Stimulated activated CD4-positive, alpha-beta T cell treated with anti-CD3 and anti-CD28 coated beads, Interleukin-15, amount 100 ng/mL, for 1 hour (primary cell): ENCODE measurements at places on chromosomes 7 and 10.

GRCh38 chr10:113540845-113541548 lies 11.9 kb upstream of the HABP2 start:
- no peak for DNase-seq

DNA sequence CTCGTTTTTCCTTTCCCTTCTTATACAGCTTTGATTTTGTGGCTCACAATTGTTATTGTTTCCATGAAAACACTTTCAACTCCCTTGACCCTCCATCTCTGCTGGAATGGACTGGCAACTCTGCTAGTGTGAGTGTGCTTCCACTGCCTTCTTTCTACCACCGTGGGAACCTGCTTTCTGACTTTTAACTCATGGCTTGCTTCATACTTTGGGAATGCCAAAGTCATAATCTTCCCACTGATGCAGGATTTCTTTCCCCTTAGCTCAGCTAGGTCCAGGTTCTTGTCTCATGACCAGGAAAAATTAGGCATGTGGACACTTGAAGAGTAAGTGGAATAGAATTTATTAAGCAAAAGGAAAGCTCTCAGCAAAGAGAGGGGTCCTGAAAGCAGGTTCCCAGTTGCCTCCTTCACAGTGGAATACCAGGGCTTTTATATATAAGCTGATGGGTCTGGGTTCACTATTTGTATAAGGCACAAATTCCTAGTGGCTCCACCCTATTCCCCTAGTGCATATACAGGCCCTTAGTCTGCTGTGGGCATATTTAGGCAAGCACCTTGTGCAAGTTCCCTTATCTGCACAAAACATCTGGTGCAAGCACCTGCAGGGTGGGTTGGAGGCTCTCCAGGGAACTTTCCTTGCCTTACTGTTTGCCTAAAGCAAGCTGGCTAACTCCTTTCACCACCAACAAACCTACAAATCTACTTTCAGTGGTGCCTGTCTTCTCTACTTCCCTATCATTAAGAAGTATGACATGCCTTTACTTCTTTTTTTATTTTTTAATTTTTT lies 119.5 kb downstream of the CFAP58 start:
- DNase-seq = no peak

GRCh38 chr7:17331891-17332501 lies 33.5 kb downstream of the AHR start:
- no peak for DNase-seq

DNA sequence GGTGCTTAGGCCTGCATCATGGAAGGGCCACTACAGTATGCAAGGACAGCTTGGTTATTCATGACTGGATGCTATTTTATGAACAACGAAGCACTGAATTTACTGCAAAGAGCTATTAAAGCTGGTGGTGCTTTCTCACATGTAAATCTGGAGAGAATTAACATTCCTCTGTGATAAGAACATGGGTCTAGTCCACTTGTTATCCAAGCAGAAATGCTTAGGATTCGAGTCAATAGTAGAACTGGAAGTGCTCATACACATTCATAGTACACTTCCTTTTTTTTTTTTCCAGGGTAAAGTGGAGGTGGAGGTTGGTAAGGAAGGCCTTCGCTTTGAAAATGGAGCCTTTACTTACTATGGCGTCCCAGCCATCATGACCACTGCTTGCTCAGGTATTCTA lies 35.0 kb downstream of the CNNM1 start:
- DNase-seq = no peak

- DNase-seq = no peak
These were observed 61.6 kb upstream of the BTRC start for GRCh38 chr10:101292194-101293006.

- no peak for DNase-seq
These were observed 17.0 kb downstream of the ITPRIP start for GRCh38 chr10:104321226-104321625.

GRCh38 chr7:140060243-140060630 lies 2.5 kb downstream of the PARP12 start:
- no peak for DNase-seq

GRCh38 chr10:7872041-7872442 lies 53.7 kb downstream of the TAF3 start:
- no peak for DNase-seq

DNA sequence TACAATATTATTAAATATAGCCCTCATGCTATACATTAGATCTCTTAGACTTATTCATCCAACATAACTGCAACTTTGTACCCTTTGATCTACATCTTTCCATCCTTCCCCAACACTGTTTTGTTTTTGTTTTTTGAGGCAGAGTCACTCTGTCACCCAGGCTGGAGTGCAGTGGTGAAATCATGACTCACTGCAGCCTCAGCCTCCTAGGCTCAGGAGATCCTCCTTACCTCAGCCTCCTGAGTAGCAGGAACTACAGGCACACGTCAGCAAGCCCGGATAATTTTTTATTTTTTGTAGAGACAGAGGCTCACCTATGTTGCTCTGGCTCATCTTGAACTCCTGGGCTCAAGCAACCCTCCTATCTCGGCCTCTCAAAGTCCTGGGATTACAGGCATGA lies 53.3 kb downstream of the NT5C2 start:
- DNase-seq = no peak

GRCh38 chr10:117535298-117536071 lies 7.1 kb upstream of the EMX2 start:
- no peak for DNase-seq

DNA sequence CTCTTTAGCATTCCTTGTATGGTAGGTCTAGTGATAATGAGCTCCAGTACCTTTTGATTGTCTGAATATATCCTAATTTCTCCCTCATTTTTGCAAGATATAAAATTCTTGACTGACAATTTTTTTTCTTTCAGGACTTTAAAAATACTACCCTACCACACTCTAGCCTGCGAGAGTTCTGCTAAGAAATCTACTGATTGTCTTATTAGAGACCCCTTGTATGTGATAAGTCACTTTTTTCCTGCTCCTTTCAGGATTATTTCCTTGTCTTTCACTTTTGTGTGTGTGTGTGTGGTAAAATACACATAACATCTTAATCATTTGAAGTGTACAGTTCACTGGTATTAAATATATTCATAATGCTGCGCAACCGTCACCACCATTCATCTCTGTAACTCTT lies 68.7 kb upstream of the PPP1R9A start:
- no peak for DNase-seq

- DNase-seq = no peak
These were observed 163.1 kb downstream of the UBE2H start for GRCh38 chr7:129789652-129790051.

GRCh38 chr10:14489522-14490177 lies 158.9 kb upstream of the FRMD4A start:
- DNase-seq = no peak

DNA sequence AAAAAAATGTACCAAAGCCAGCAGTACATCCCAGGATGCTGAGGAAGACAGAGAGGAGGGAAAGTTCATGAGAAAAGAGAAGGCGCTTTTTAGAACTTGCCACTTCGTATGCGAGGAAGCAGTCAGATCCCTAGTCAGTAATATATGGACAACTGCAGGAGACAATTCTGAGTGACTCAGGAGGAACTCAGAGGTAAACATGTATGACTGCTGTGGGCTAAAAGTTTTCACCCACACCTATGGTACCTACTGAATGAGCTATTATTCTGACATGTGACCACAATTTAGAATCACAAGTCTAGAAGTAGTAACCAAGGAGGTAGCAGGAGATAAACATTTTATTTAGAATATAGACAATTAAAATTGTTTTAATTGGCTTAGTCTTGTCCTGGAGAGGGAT lies 126.5 kb downstream of the ICA1 start:
- DNase-seq = no peak

DNA sequence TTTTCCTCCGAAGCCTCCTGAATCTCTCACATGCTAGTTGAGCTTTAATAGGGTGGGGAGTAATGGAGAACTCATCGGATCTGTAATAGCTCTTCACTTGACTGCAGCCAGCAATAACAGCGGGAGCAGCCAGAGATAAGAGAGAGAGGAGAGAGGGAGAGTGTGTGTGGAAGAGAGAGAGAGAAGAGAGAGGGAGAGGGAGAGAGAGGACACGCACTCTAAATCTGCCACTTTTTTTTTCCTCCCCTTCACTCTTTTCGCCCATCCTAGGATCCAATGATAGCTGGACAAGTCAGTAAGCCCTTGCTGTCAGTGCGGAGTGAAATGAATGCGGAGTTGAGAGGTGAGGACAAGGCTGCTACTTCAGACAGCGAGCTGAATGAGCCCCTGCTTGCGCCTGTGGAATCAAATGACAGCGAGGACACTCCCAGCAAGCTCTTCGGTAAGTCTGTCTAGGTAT lies 107.9 kb downstream of the POU6F2 start:
- DNase-seq = no peak

DNA sequence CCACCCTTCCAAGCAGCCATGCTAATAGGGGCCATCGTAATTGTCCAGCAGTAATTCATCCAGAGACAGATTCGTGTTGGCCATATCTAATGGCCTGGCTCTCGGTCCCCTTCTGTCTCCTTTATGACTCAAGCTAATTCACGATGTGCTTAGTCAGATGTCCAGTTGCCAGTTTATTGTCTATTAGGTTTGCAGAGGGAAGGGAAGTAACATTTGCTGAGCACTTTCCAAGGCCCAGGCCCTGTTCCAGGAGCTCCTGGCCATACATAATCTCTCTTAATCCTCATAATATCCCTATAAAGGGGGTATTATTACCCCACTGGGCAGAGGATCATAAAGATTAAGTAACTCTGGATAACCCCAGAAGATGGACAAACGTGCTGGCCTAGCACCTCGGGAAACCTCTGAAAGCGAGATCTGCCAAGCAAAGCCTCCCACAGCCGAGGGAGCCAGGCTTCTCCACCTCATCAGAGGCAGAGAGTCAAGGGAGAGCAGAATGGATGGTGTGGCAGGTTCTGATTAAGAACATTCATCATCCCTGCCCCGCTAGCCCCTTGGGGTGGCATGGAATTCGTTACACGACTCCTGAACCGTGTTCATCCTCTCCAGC lies 153.7 kb downstream of the PLXNA4 start:
- DNase-seq = no peak

DNA sequence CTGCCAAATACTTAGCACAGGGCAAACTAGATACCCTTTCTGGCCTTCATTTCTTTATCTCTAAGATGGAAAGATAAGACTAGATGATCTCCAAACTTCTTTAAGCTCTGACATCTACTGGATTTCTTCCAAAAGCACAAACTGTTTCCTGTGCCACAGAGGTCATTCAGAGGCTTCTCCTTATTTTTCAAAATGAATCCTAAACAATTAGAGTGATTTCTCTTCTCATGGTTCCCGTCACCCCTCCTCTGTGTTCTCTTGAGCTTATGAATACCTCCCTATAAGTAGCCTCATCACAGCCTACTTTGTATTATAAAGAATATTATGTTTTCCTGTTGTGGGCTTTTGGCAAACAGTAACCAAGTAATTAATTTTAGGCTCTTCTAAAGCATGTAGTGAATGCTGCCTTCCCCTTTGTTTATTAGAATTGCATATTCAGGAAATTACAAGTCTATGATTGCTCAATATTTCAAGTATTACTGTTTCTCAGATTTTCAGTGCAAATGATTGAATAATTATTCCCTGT lies 179.5 kb downstream of the REEP3 start:
- DNase-seq = no peak

DNA sequence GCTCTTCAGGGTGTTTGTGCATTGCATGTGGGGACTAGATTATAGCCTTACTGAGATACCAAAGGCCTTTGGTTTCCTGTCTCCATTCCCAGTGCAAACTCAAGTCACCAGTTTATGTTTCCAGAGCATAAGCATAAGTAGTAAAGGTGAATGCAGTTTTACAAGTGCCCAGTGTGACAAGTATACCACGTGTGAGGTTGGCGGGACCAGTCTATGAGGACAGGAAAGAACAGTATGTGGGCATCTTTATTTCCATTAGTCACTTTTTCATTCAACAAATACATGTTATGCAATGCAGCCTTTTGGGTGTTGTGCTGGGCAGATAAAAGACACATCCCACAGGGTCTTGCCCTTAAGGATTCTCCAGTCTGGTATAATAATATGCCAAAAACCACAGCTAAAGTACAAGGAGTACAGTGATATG lies 146.5 kb downstream of the ARID5B start:
- no peak for DNase-seq

DNA sequence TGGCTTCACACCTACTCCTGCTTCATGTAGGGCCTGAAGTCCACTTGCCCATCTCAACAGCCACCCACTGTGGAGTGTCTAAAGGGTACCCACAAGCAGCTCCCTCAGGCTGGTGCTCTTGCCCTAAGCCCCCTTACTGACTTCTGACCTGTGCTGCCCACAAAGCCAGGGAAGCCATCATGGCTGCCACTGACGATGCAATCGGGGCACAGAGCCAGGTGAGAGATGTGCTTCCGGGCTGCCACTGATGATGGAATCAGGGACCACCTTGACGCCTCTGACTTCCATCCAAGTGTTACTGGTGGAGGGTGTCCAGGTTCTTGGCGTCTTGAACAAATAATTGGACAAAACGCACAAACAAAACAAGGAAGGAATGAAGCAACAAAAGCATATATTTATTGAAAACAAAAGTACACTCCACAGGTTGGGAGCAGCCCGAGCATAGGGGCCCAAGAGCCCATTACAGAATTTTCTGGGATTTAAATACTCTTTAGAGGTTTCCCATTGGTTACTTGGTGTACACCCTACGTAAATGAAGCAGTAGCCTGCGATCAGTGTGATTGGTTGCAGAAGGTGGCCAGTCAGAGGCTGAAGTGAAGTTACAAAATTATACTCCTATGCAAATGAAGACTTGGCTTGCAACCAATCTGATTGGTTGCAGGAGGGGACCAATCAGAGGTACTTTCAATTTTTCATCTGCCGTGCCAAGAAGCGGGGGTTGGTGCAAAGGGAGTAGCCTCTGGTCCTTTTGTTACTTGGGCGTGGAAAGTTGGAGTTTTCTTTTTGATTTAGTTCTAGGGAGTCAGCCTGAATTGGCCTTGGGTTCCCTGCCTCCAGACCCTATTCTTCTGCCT lies 4.5 kb downstream of the CPA2 start:
- DNase-seq = no peak

DNA sequence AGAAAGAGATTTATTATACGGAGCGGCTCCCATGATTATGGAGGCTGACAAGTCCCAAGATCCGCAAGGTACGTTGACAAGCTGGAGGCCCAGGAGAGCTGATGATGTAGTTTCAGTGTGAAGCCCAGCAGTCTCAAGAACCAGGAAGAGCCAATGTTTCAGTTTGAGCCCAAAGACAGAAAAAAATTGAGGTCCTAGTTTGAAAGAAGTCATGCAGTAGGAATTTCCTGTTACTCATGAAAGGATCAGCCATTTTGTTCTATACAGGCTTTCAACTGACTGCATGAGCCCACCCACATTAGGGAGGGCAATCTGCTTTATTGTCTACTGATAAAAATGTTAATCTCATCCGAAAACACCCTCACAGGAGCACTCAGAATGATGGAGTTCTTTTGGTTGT lies 51.5 kb downstream of the CCDC71L start:
- DNase-seq = no peak

DNA sequence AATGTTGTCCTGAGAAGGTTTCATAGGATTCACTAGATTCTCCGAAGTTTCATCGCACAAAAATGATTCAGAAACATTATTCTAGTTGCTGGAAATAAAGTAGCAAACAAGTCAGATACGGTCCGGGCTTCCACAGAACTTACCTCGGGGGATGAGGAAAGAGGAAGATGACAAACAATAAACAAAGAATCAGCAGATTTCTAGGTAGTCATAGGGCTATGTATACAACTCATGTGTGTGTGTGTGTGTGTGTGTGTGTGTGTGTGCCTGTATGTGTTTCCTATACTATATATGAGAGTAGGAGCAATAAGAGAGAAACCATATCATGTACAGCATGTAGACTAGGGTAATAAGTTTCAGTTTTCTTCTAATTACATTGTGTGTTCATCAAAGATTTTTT lies 16.5 kb downstream of the TMEM236 start:
- DNase-seq = no peak

- DNase-seq = no peak
These were observed 306.9 kb downstream of the FRMD4A start for GRCh38 chr10:14023673-14024328.

- no peak for DNase-seq
These were observed 129.6 kb downstream of the ZWINT start for GRCh38 chr10:56231436-56231835.
